NCI-H526 treated with DMSO at 0.1 percent for 48 hours (cell line): ENCODE measurements at places on chromosomes 7 and 10.

DNA sequence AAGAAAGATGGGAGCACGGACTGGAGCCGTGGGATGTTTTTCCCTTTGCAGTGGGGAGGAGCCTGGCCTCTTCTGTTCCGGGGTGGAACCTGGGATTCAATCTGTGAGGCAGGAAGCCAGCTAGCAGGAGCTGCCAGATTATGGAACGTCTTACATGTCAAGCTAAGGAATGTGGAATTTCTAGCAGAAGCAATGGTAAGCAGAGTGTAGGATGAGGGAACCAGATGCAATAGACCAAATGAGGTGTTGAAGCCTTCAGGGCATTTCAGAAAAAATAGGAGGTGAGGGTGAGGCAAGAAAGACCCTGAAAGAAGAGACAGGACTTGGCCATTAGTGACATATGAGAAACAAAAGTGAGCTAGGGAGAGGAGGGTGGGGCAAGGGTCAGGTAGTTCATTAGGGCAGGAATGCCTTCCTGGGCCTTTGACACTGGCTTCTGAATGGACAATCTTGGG is 105.5 kb downstream of the CHN2 start:
- DNase-seq: no peak

GRCh38 chr10:8043569-8044306 is 10.8 kb upstream of the GATA3 start:
- no peak for DNase-seq

DNA sequence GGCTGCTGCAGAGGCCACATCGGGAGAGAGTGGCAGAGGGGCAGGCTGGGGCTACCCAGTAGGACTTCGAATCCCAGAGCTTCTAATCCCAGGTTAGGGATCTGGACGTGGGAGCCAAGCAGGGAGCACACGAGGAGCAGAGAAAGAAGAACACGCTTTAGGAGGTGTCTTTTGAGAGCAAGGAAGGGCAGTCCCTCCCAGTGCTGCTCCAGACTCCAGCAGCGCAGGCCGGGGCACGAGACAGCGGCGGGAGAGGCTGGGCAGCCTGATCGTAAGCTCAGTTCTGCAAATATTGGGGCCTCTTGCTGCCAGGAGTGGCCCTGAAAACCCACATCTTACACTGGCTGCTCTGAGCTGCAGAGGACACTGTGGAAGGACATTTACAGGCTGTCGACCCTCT is 75.9 kb downstream of the HIPK2 start:
- DNase-seq: no peak

DNA sequence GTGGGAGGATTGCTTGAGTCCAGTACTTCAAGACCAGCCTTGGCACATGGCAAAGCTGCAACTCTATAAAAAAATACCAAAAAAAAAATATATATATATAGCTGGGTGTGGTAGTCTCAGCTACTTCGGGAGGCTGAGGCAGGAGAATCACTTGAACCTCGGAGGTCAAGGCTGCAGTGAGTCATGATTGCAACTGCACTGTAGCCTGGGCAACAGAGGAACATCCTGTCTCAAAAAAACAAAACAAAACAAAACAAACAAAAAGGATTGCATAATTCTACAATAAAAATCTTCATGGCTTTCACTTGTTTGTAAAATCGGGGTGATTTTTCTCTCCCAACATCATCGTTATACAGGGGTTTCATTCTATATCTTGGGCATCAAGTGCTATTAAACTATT is 35.1 kb downstream of the GUSB start:
- no peak for DNase-seq

GRCh38 chr7:55427800-55428199 is 62.7 kb downstream of the LANCL2 start:
- DNase-seq: no peak

- DNase-seq: no peak
Observed at GRCh38 chr10:7480742-7481367, 70.0 kb upstream of the SFMBT2 start.

- no peak for DNase-seq
Observed at GRCh38 chr7:154385214-154385613, 333.0 kb downstream of the DPP6 start.

- no peak for DNase-seq
Observed at GRCh38 chr7:150947241-150947745, 30.8 kb downstream of the KCNH2 start.

GRCh38 chr10:23073527-23073926 is 21.9 kb upstream of the MSRB2 start:
- DNase-seq: no peak

GRCh38 chr7:90337106-90337505 is 9.4 kb upstream of the GTPBP10 start:
- no peak for DNase-seq

GRCh38 chr10:70778267-70778924 is 6.8 kb downstream of the TBATA start:
- no peak for DNase-seq

GRCh38 chr7:82745117-82745516 is 301.5 kb upstream of the CACNA2D1 start:
- DNase-seq: no peak

DNA sequence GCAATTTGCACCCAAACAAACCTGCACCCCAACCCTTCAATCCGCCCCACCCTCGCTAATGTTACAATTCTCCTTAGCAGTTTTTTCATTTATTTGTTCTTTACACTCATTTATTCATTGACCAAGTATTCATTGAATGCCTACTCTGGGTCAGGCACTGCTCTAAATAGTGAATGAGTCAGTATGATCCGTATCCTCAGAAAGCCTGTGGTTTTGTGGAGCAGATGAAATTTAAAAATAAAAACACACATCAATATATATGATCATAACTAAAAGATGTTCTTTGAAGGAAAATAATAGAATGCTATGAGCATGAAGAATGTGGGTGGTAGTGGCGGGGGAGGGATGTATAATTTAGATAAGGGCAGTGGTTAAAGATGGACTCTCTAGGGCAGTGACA is 13.3 kb downstream of the IFIT5 start:
- DNase-seq: no peak

DNA sequence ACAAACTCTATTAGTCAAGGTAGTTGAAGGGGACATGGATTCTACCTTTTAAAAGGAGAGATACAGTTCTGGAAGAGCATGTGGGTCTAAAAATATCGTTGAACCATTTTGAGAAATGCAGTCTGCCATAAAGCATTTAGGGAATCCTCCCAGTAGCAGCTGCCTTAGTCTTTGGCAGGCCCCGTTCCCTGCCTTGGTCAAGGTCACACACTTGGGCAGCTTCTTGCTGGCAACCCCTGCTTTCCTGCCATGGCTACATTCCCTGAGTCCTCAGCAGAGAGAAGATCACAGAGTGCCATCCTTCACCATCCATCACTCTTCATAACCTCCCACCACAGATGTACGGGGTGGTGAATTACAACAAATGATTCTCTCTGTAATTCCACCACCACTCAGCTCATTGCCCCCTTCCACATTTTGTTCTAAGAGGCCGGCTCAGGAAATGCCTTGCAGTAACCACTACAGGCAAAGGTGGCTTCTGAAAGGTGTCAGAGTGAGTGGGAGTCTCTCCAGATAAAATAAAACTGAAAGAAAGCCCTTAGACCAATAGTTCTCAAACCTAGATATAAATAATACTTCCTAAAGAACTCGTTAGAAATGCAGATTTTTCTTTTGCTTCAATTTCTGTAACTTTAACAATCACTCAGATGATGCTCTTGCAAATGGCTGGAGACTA is 121.4 kb upstream of the STK17A start:
- no peak for DNase-seq

DNA sequence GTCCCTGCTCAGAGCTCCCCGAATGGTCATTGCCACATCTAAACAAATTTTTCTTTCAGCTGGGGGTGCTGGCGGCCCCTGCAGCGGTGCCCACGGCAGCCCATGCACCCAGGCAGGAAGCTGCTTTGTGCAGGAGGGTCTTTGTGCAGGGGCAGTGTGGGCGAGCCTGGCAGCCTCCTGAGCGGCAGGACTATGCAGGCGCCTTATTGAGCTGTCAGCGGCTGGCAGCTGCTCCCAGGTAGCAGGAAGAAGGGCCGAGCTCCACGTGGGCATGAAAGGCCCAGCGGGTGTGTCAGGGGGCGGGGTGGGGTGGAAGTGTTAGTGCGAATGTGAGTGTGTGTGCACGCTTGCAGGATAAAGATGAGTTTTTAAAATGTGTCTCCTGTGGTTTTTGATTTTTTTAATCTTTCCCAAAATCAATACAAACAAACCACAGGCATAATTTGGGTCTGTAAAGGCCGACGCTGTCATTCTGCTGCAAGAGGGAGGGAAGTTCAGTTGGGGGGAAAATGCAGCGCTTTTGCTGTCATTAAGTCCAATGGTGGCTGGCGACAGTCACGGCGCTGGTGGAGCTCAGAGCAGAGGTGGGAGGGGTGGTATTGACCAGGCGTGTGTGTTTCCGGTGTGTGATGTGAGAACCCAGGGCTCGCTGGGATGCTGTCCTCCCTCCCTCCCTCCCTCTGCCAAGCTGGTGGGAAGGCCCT is 83.9 kb downstream of the LHPP start:
- no peak for DNase-seq

- no peak for DNase-seq
Observed at GRCh38 chr10:30231071-30231652, 117.9 kb downstream of the MTPAP start.

DNA sequence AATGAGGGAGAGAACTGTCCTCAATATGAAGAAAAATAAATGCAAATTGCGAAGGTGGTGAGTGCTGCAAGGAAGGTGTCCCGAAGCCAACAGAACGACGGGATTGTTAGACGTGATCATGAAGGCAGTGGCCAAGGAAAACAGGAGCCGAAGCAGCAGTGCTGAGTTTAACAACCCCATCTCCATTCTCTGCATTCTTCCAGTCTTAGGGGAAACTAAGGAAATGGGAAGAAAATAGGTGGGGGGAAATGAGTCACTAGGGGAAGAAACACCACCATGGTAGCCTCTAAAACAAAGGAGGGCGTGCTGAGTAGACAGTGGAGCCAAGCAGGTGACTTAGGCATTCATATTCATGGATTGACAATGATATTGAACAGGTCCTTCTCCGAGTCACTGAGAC is 192.2 kb upstream of the AKR1E2 start:
- no peak for DNase-seq
